ENCODE measurements at places on chromosomes 6 and 20.

DNA sequence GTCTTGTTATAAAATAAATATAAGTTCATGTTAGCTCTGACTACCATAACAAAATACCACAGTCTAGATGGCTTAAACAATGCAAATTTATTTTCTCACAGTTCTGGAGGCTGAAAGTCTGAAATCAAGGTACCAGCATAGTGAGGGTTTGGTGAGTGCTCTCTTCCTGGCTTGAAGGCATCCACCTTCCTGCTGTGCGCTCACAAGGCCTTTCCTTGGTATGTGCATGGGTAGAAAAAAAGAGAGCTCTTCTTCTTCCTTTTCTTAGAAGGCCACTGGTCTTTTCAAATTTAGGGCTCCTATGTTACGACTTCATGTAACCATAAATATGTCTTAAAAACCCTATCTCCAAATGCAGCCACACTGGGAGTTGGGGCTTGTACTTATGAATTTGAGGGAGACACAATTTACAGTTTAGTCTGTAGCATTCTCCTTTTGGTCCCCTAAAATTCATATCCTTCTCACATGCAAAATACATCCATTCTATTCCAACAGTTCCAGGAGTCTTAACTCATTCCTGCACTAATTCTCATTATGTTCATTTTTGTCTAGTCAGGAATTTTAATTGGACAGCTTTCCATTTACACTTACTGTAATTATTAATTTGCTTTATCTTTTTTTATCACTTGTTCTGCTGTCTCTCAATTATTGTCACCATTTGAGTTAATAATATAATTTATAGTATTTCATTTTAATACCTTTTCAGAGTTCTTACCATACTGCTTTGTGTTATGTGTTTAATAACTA is 381.9 kb upstream of the EPHA7 start:
- DNase-seq: no peak

DNA sequence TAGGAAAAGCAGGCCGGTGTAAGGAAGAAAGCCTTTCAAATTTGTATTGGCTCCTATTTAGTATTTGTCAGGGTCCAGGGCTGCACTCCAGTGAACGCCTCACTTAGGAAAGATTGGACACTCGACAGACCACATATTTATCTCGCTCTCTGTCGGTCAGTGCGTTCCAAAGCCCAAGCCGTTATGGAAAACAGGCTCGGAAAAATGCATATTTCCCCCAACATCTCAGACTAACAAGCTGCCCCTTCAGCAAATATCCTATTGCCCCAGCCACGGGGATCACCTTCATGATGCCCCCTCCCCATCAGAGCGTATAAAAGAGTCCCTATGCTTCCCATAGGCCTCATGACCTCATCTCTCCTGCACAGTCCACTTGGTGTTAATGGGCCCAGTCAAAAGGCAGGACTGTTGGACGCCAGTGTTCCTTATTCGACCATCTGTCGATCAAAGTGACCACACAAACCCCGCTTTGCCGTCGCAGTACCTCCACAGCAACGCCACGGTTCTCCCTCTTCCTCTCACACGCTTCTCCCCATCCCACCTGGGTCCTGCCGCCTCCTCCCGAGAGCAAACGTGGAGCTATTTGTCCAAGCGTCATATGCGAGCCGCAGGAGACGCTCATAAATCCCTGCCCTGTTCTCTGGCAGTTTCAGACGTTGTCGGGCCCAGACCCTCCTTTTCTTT is 63.3 kb downstream of the NPEPL1 start:
- no peak for DNase-seq

GRCh38 chr20:52959125-52959524 is 13.0 kb upstream of the TSHZ2 start:
- no peak for DNase-seq

- no peak for DNase-seq
These were observed 155.4 kb upstream of the BMP2 start for GRCh38 chr20:6611911-6612605.

GRCh38 chr6:29737707-29738630 is 14.7 kb downstream of the HLA-F start:
- DNase-seq: peak; percentile 76

DNA sequence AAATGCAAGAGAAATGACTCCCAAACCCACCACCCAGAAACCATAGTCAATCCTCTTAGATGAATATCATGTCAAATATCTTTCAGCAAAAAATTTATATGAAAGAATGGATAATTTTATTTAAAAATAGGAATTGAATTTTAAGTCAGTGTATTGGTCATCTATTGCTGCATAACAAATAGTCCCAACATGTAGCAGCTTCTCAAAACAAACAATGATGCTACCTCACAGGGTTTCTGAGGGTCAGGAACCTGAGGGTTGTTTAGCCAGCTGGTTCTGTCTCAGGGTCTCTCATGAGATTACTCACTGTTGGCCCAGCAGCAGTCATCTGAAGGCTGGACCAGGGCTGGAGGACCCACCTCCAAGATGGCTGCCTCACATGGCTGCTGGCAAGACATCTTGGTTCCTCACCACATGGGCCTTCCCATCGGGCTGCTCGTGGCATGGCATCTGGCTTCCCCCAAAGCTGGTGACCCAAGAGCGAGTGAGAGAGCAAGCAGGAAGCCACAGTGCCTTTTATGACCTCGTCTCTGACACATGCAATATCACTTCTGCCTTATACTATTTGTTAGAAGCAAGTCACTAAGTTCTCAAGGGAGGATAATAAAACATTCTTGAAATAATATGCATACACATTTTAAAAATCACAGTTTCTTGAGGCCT is 36.3 kb downstream of the BANF2 start:
- peak; percentile 28 for DNase-seq

GRCh38 chr6:155219858-155220301 is 43.9 kb upstream of the CLDN20 start:
- DNase-seq: no peak

GRCh38 chr6:136863752-136864151 is 41.4 kb downstream of the PEX7 start:
- no peak for DNase-seq

DNA sequence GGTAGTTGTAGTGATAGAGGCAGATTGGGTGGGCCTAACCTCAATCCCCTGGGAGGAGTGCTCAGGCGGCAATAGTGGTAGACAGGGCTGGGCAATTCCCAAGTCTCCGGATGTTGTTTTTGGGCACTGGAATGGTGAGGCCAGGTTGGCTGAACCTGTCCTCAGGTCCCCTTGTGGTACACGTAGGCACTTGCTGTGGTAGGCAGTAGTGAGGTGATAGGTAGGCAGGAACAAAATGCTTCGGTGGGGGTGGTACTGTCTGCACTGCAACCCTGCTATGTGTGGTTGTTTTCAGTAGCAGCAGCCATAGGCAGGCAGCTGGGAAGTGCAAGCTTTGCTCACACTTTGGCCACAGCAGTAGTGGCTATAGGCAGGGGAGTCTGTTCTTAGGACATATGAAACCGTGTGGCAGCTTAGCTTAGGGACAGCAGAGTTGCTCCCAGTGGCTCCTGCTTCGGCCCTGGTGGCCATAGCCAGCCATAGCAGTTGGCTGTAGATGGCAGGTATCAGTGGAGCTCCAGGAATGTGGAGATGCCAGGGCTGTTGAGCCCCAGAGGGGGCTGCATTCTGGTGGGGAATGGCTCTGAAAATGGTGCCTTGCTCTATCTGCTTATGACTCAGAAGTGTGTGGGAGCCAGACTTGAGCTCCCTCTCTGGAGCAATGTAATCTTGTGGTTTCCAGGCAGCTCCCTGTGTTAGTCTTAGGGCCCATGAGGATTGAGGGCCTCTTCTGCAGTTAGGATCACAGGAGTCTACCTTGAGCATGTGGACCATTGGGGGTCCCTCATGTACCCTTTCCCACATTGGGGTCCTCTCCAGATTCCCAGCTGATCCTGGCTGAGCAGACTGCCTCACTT is 241.8 kb upstream of the BMP2 start:
- DNase-seq: no peak

- peak; percentile 61 for DNase-seq
These were observed 252.0 kb upstream of the JAG1 start for GRCh38 chr20:10925767-10926166.

- no peak for DNase-seq
These were observed 6.1 kb downstream of the RIN2 start for GRCh38 chr20:19764207-19764606.

DNA sequence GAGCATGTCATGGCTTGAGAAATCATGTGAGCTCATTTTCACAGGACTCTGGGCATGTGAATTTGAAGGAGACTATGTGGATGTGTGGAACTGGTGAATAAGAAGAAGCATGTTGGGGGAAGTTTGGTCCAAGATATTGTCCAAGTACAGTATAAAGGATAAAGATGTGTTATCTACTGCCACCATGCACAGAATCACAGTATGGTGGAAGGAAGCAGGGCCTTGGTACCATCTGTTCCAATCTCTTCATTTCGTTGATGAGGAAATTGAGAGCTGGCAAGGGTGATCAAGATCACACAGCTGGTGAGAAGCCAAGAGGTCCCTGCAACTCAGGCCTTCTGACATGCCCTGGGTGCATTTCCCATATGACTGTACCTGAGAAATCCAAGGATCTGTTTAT is 31.5 kb upstream of the RIPOR2 start:
- DNase-seq: no peak

DNA sequence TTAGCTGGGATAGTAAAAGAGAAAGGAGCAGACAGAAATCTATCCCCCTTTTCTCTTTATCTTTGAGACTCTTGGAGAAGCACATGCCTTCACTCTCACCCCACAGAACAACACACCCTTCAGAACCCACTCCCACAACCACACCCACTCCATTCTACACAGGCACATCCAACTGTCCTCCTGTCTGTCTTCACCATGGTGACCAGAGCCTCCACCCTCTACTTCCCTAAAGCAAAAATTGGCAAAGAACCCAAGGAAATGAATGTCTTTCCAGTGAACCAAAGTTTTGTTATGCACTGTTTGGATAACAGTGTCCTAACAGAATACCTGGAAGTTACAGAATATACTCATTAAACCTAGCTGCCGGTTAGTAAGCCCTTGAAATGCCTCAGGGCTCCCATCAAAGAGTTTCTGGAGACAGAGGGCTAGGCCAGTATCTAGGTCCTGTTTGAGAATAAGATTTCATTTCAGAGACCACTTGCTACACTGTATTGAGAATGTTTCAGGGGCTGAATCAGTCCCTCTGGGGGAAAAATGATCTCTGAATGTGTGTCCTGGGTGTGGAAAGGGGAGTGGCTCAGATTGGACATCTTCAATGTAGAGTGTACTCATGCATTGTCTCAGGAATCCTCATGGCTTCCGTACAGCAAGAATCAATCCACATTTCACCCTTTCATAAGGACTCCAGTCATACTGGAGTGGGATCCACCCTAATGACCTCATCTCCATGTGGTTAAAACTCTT is 101.1 kb downstream of the LY86 start:
- DNase-seq: peak; percentile 33

DNA sequence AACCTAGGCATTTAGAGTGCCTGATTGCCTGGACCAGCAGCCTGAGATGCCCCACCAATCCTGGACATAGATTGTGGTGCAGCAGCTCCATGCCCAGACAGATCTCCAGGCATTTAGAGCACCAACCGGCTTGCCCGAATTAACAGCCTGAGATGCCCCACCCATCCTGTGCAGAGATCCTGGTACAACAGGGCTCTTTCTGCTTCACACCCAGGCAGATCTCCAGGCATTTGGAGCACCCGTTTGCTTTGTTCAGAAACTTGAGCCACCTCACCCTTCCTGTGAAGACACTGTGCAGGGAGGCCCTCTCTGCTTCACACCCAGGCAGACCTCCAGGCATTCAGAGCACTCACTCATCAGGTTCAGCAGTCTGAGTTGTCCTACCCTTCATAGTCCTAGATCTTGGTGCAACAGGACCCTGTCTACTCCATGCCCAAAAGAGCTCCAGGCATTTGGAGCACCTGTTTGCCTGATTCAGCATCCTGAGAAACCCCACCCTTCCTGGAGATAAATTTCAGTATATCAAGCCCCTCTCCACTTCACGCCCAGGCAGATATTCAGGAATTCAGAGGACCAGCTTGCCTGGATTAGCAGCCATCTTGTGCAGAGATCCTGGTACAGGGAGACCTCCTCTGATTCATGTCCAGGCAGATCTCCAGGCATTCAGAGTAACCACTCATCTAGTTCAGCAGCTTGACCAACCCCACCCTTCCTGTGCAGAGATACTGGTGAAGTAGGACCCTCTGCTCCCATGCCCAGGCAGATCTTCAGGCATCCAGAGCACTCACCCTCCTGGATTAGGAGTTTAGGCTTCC is 189.2 kb upstream of the FERMT1 start:
- DNase-seq: no peak

DNA sequence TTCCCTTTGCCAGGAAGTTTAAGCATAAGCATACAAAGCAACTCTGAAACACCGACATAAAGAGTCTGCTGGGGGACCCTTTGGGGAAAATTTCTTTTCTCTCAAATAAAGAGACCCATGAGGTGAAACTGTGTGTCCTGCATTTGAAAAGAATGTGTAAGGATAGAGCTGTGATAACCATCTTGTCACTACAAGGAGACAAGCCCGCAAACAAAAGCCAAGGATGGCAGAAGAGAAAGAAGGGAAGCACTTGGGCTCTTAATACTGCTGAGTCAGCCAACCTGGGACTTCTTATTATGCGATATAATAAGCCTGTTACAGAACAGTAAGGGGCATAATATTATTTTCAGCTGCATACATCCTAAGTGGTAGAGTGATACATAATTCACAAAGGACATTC is 52.5 kb downstream of the NUDT3 start:
- no peak for DNase-seq

GRCh38 chr6:26553635-26554446 is 15.7 kb downstream of the HMGN4 start:
- DNase-seq: peak; percentile 98

DNA sequence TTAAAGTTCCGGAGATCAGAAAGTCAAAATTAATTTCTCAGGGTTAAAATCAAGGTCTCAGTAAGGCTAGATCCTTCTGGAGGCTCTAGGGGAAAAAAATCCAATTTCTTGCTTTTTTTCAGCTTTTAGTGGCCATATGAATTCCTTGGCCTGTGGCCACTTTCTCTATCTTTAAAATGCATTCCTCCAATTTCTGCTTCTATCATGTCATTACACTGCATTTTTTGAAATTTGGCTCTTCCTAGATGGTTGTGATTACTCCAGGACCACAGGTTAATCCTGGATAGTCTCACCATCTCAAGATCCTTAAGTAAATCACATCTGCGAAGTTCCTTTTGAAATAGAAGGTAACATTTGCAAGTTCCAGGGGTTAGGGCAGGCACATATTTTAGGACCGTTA is 1294.9 kb upstream of the CITED2 start:
- DNase-seq: peak; percentile 69

- DNase-seq: peak; percentile 38
These were observed 59.6 kb downstream of the PRDM1 start for GRCh38 chr6:106145741-106146227.

Measured in EH (cell line).